Activated naive CD4-positive, alpha-beta T cell treated with anti-CD3 and anti-CD28 coated beads, Interleukin-2, amount 10 ng/mL, durations not matched to agents 5 hours and 36 hours (primary cell): ENCODE measurements at places on chromosomes 4 and X. TPM values are rescaled to one million over a fixed set of nuclear protein-coding genes. Genes with fewer than 3 reads are reported as not detected.

The FHIP1A gene
- total RNA-seq = 0.05 TPM

The GNL3L gene
- total RNA-seq = 45.7 TPM

The KLHL4 gene
- not detected for total RNA-seq

The PNMA6F gene
- total RNA-seq = not detected

The KDM5C gene
- 78.5 TPM for total RNA-seq

The TMEM31 gene
- not detected for total RNA-seq

The SPACA5 gene
- total RNA-seq = not detected

The TREX2 gene
- total RNA-seq = 2.4 TPM

The LRAT gene
- total RNA-seq = not detected

The MAPK10 gene
- total RNA-seq = not detected

The STK32B gene
- not detected for total RNA-seq

The DMD gene
- 0.07 TPM for total RNA-seq

The ZNF157 gene
- total RNA-seq = 0.48 TPM

The GAGE1 gene
- not detected for total RNA-seq

The ARMCX4 gene
- 2.2 TPM for total RNA-seq

The ESX1 gene
- not detected for total RNA-seq

The BEND4 gene
- total RNA-seq = not detected

The MAOB gene
- total RNA-seq = not detected
